ENCODE measurements at places on chromosomes 12 and 14.

DNA sequence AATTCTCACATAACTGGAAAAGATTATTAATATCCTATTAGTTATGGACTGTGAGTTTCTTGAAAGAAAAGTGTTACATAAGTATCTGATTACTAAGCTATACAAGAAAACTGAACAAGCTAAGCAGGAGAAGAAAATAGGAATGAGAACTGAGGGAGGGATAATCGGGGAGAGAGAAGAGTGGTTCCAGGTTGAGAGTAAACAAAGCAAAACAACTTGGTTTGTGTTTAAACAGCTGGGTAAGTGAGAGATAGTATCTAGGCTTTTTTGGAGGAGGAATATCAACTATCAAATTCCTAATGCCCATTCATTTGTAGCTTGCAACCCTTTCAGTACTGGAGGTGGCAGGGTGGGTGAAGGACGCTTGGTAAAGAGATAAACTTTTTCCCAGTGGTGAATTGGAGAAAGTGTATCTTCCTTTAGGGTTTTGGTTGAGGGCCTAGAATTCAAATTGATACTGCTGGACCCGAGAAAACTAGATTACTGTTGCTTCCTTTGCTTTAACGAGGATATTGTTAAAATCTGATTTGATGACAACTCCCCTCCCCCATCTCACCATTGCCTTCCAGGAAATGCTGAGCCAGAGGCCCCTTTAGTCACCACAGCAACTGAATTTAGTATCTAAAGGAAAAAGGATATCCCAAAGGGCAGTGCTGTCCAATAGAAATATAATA is 2.0 kb upstream of the SLC2A3 start:
- DNase-seq, result no peak

DNA sequence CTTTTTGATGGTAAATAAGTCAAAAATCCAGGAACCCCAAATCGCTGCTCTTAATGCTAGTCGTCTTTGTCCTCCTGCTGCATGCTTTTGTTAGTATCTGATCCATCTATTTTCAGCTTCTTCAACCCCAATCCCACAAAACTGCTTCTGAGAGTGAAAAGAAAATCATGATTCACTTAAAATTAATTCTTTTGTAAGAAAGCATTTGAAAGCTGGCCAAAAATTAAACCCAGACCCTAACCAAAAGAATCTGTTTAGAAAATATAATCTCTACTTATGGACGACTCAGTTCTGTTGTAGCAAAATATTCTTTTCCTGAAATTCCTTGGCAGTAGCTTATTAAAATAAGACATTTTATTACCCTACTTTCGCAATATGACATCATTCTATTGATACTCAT is 443.6 kb upstream of the SYT1 start:
- DNase-seq, result no peak

DNA sequence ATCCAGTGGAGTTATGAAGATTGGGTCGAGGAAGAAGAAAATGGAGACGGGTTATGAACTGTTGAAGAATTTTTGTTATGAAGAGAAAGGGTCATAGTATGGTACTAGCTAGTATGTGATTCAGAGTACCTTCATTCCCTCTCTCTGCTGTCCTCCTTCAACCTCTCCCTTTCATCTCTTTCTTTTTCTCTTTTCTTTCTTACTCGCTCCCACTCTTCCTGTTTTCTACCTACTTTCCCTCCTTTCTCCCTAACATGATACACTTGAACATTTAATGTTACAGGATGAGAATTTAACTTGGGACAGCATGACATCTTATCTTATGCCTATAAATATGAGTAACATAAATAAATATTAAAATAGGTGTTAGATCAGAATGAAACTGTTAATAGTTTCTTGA is 112.9 kb downstream of the CCDC91 start:
- no peak for DNase-seq

DNA sequence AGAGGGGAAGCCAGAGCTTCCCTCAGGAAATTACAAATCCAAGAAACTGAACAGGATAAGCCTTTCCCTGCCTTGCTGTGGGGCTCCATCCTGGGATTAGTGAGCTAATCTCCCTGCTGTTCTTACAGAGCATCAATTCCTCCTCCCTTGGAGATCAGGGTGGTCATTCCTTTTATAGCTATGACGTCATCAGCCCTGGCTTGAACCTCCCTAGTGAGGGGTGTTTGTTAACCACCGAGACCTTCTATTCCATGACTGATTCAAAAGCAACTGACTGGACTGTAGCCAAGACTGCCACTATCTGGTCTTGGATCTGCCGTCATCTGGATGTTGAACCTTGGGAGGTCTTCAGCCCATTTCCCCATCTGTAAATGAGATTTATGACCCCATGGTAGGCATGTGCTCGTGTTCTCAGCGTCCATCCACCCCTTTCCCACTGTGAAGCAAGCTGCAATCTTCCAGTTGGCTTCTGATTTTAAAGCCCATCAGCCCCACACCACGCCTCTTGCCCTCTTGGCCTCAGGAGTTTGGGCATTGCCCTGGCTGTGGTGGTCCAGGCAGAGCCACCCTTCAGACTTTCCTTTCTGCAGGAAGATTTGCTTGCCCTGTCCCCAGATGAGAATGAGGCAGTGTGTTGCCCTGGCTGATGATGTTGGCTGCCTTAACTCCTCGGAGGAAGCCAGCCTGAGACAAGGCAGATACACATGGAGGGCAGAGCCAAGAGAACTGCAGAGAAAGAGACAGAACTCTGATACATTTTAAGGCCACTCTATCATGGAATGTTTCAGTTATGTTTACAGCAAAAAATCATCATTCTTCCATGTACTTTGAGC is 59.6 kb upstream of the ACTN1 start:
- no peak for DNase-seq

- no peak for DNase-seq
Observed at GRCh38 chr12:26338586-26339572, 143.5 kb downstream of the SSPN start.

- no peak for DNase-seq
Observed at GRCh38 chr14:61813096-61813606, 50.9 kb downstream of the SNAPC1 start.

DNA sequence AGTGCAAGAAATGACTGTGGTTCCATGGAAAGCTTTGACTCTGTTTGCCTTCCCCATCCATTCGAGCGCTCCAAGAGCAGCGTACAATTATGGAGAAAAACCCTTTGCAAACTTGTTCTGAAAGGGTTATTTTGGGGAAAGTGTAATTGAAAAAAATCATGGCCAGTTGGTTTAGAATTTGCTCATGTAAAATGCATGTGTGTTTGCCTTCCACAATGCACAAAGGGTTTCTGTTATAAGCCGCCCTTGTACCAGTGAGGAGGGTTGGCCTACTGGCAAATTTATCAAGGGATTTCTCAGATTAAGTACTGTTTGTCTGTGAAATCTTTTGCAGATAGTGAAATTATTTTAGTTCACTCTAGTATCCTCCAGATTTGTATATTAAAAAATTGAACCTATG is 62.7 kb upstream of the PELI2 start:
- DNase-seq, result no peak

DNA sequence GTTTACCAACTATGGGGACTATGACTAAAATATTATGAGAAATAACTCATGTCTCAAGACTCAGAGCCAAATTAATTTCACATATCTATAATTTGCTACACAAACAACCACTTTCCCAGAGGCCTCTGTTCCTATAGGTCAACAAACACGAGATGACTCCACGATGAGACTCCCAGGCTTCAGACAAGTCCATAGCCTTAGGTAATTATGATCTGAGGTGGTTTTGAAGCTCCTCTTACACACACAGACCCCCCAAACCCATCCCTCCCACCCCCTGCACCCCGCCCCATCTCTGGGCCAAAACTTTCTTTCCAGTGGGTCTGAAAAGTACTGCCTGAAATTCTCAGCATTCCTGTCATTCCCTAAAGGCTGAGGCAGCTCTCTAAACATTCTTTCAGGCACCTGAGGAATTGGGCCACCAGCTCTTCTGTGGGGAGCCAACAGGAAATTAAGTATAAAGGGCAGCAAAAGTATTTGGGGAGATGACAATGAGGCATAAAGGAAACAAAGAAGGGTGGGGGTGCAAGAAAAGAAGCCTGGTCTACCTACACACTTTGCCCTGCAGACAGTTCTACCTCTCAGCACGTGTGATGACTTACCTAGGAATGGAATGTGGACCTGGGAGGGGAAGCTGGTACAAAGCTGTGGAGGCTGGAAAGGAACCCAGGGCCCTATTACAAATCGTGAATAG is 143.6 kb downstream of the PAWR start:
- no peak for DNase-seq

DNA sequence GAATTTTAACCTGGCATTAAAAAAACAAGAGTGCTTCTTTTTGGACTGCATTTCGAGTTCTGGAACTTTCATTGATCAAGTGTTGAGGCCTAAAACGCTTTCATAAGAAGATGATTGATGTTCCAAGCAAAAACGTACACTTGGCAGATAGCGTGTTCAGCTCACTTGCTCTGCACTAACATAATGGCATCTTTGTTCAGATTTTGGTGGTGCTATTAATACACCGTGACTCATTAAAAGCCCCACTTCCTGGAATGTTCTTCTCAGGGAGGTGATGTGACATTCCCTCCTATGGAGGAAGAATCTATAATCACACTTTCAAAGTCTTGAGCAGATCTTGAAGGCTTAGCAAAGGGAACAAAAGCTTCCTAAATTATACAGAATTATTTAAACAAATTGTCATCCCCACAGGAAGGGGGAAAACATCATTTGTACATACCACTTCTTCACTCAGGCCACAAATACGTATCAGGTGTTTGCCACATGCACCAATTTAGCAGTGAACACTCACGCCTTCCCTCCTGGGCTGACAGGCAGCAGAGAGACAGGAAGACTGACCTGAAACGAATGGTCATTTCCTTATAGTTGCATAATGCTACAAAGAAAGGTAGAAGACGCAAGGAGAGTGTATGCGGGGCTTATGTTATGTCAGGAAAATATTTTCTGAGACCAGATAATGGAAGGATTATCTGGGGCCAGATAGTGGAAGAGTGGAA is 15.4 kb downstream of the HSP90AA1 start:
- DNase-seq, result no peak

DNA sequence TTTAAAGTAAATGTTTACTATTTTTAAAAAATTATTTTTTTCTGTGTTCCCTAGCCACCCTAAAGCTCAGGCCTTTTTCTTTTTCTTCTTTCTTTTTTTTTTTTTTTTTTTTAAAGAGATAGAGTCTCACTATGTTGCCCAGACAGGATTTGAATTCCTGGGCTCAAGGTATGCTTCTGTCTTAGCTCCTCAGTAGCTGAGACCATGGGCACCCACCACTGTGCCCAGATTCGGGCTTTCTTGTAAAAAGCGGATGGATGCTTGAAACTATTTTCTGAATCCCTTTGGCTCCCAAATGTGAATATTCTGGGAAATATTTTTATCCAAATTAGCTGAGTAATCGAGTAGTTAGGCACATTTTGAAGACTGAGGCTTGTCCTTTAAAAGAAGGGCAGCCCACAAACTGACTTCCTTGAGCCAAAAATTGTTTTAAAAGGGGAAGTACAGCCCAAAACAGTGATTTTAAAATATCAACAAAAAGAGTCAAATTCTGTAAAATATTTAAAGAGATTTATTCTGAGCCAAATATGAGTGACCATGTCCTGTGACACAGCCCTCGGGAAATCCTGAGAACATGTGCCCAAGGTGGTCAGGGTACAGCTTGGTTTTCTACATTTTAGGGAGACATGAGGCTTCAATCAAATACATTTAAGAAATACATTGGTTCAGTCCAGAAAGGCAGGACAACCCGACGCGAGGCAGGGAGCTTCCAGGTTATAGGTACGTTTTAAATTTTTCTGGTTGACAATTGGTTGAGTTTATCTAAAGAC is 28.8 kb upstream of the HIGD1C start:
- no peak for DNase-seq

GRCh38 chr14:63709589-63709988 is 18.3 kb downstream of the SGPP1 start:
- no peak for DNase-seq

DNA sequence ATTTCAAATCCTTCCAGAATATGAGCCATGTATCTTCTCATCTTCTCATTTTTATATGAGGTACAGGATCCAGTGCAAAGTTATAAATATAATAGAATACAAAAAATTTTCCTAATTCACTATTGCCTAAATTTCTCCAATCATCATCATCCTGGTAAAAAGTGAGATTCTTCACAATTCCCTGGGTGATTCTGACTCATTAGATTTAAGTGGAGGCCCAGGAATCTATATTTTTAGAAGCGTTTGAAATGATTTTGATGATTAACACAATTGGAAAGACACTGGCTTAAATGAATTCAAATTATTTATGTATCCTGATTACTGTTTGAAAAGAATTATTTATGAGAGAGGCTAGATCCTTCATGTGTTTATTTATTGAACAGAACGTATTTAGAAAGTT is 380.3 kb upstream of the PDE3A start:
- DNase-seq, result no peak

GRCh38 chr14:96088911-96089310 is 49.7 kb downstream of the C14orf132 start:
- no peak for DNase-seq

- DNase-seq, result no peak
Observed at GRCh38 chr14:103107941-103108748, 13.6 kb downstream of the EXOC3L4 start.

DNA sequence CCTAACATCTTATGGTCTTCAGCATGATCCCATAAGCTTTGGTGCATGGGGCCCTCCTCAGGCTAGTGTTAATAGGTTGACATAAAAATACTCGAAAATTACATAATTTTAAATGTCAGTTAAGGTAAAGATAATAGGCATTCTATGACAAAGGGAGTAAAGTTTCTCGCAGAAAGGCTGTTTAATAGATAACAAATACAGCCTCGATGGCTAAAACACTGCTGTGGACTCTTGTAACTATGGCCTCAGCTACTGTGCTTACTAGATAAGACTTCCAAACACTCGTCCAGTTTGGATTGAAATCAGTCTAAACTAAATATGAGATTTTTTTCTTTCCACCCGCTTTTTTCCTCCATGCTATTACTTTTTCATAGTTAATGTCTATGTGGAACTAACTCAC is 23.2 kb upstream of the MGST1 start:
- DNase-seq, result no peak

- DNase-seq, result no peak
Observed at GRCh38 chr12:53564278-53564677, 57.0 kb upstream of the NPFF start.

- DNase-seq, result no peak
Observed at GRCh38 chr12:62933220-62933601, 1.7 kb downstream of the PPM1H start.

- no peak for DNase-seq
Observed at GRCh38 chr14:84806181-84806580, 723.8 kb upstream of the FLRT2 start.

GRCh38 chr12:19527866-19528265 is 88.6 kb downstream of the AEBP2 start:
- no peak for DNase-seq

- no peak for DNase-seq
Observed at GRCh38 chr12:3098436-3098835, 21.3 kb downstream of the TSPAN9 start.

DNA sequence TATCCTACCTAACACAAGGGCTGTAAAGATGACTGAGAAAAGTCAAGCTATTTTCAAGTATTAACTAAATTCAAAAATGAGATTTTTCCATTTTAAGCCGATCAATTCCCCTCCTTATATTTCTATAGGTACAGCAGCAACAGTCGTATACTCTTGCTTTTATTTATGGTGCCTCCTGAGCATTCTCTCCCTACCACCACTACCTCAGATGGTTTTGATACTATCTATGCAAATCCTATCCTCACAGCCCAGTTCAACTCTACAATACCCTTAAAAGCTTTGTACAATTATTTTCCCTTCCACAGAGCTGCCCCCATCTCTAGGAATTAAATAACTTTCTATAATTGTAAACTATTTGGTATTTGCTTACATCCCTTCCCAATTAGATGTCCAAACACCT is 52.1 kb downstream of the GALC start:
- DNase-seq, result no peak

Measured in stimulated activated naive B cell treated with anti-CD40 and anti-IgM and Interleukin-4, amounts not matched to agents 10 μg/mL and 1 μg/mL and 100 μg/mL, for 72 hours (primary cell).